Stimulated activated CD8-positive, alpha-beta memory T cell treated with anti-CD3 and anti-CD28 coated beads, Interleukin-4, amount 100 ng/mL, for 4 hours (primary cell): ENCODE measurements at places on chromosomes 2 and 18.

GRCh38 chr18:8162802-8163201 is 446.4 kb upstream of the RAB12 start:
- DNase-seq, result no peak

GRCh38 chr2:53994818-53995808 is 24.3 kb upstream of the PSME4 start:
- no peak for DNase-seq

DNA sequence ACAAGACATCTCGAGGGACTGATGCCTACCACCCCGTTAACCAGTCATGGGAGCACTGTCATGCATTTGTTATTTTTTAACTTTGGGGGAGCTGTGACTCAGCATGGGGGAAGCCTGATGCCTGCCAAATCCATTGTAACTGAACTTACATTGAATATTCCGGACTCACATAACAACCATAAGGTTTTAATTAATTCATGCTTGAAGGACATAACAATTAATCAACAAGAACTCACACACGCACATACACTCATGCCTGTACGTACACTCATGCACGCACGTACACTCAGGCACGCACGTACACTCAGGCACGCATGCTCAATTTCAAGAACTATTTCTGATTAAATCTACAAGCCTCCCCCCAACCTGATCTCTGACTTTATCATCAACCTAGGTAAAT is 1639.1 kb downstream of the SUCLG1 start:
- DNase-seq, result no peak

GRCh38 chr2:207188626-207189419 is 23.1 kb upstream of the KLF7 start:
- no peak for DNase-seq

GRCh38 chr18:46478796-46479195 is 178.2 kb downstream of the LOXHD1 start:
- DNase-seq, result no peak

GRCh38 chr2:236943841-236944513 is 141.7 kb upstream of the COPS8 start:
- DNase-seq, result no peak
